NCI-H446 treated with DMSO at 0.1 percent for 48 hours (cell line): ENCODE measurements at places on chromosomes 1 and 21.

GRCh38 chr1:192104852-192105251, 53.4 kb upstream of the RGS18 start:
- no peak for DNase-seq

- DNase-seq: no peak
Observed at GRCh38 chr1:20047096-20047495, 22.9 kb upstream of the PLA2G5 start.

GRCh38 chr1:202915146-202915545, 11.9 kb downstream of the KLHL12 start:
- no peak for DNase-seq

DNA sequence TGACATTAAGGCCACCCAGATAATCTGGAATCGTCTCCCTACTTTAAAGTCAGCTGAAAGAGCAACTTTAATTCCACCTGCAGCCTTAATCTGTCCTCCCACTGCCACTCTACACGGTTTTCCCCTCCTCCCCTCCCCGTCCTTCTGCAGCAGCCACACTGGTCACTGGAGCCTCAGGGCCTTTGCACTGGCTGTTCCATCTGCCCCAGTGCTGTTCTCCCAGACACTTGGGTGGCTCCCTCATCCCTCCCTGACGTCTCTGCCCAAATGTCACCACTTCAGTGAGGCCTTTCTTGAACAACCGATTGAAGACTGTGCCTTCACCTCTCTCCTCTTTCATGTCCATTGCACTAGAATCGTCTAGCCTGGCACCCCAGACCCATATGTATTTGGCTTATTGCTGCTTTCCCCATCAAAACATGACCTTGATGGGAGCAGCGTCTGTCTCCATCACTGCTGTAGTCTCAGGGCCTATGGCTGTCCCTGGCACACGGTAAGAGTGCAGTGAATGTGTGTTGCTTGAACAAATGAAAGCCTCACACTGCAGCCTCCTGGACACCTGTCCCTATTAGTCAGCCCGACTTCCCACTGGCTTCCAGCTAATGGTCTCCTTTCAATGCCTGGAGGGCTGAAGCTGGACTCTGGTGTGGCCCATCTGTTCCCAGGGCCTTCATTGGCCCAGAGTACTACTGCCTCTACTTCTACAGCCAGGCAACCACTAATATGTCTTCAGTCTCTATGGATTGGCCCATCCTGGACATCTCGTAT, 10.6 kb upstream of the PRDM16 start:
- DNase-seq: no peak

DNA sequence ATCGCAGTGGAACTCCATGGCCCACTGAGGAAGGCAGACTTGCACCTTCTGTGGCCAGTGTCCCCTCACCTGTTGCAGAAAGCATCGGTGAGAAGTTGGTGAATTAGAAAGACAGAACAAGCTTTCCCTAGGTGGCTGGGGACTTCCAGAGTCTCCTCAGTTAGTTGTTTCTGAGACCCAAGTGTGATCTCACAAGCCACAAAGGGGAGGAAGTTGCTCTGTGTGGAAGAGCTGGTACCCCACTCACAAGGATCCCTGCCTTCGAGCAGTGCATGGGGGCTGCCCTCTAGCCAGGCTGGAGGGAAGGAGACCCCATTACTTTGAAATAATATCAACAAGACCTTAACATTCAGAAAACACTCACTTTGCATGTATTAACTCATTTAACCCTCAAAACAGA, 2.1 kb downstream of the PRELP start:
- no peak for DNase-seq

DNA sequence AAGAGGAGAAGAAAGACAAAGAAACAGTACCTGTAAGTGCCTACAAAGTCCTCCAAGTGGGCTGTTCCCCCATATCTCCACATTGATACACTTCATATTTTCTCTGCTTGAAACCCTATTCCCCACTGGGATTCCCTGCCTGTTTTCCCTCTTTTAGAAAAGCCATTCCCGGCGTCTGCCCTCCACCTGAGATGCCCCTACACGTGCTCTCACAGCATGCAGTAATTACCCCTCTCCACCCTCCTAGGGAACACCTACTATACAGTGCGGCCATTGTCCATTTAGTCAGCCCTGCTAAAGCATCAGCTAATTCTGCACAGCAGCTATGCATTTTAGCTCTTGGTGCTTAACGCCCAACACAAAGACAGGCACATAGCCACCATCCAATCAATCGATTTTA, 135.7 kb upstream of the TIAM1 start:
- DNase-seq: no peak

DNA sequence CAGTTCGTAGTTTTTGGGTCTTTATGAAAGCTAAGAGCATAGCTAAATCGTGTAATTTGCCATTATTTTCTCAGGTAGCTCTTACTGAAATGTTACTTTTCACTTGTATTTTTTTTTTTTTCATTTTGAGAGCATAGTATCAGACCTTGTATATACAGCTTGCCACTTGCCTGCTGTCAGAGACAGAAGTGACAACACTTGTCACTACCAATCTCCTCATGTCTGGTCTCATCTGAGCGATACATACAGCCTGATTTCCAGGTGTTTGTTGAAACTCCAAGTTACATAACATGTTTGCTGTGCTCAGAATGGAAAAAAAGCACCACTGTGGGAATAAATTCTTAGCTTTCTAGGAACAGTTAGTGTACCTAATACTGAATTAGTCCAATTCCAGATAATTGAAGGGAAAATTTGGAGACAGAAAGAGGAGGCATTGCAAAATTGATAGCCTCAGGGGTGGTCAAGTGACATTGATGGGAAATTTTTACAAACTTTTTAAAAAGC, 621.4 kb upstream of the PKN2 start:
- no peak for DNase-seq

GRCh38 chr1:214004795-214005194, 17.0 kb downstream of the PROX1 start:
- DNase-seq: no peak

- DNase-seq: no peak
Observed at GRCh38 chr1:26010825-26011224, 10.8 kb upstream of the EXTL1 start.

- no peak for DNase-seq
Observed at GRCh38 chr1:110057963-110058518, 12.4 kb downstream of the ALX3 start.

- no peak for DNase-seq
Observed at GRCh38 chr1:177471244-177471643, 300.5 kb downstream of the BRINP2 start.

DNA sequence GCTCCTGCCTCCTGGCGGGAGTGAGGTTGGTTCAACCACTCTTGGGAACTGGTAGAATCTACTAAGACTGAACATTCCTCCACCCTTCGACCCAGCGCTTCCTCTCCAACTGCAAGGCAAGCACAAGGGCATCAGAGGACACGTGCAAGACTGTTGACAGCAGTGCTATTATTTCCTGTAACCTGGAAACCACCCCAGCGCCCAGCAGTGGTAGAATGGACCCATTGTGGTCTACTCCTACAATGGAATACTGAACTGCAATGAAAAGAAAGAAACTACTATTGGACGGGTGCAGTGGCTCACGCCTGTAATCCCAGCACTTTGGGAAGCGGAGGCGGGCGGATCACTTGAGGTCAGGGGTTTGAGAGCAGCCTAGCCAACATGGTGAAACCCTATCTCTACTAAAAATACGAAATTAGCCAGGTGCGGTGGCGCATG, 33.0 kb upstream of the TARDBP start:
- DNase-seq: no peak

GRCh38 chr1:12640958-12641272, 3.0 kb upstream of the AADACL4 start:
- DNase-seq: no peak

DNA sequence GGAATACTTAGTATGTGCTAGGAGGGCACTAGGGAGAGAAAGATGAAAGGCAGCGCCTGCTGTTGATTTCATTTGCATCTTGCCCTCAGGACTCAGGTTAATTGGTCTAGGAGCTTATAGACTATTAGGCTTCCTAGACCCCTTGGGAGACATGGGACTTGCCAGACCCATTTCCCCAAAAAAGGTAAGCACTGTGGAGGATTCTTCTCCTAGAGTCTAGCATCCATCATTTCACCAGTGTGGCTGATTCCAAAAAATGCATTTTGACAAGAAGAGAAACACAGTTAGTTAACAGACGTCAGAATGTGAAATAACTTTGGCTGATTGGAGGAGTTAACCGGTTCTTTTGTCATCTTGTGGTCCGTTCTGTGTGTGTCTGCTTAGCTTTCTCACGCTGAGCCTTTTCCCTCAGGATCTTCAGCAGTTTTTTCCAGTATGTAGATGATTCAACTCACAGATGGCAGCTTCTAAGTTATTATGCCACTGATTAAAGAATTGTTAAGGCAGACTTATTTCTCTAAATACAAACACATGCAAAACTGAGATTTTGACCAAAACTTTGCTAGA, 108.8 kb downstream of the KIF26B start:
- DNase-seq: no peak

DNA sequence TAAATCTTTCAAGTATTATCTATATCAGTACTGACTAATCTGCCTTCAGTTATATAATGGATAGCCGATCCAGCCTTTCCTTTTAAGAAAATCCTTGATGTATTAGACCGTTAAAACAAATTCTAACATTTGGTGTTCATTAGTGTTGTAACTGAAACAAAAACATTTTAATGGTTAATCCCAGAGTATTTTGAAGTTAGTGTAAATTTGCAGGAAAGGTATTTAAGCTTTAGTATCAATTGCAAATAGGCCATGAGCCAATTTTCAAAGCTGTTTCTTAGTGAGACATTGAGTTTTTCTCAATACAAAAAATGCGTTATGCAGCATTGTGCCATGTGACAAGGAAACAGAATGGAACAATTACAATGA, 29.6 kb downstream of the DISP1 start:
- no peak for DNase-seq

GRCh38 chr1:82994616-82995263, 1004.2 kb downstream of the TTLL7 start:
- DNase-seq: peak; percentile 83

DNA sequence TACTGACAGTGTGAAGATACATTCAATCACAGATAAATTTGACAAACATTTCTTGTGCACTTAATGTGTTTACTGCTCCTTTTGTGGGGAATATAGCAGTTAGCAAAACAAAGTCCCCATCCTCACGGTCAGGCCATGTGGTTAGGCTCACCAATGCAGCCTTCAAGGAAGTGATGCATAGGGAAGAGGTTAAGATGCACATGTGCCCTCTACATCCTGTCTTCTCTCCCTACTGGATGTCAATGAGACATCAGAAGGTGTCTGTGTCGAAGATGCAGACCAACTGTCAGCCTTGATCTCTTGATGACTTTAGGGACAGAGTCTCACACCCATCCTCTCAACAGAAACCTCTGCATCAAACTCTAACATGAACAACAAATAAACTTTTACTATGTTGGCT, 78.7 kb downstream of the FH start:
- no peak for DNase-seq

GRCh38 chr1:26005434-26006105, 7.7 kb upstream of the PAFAH2 start:
- DNase-seq: no peak

- no peak for DNase-seq
Observed at GRCh38 chr1:175176246-175176645, 16.3 kb downstream of the KIAA0040 start.

- no peak for DNase-seq
Observed at GRCh38 chr1:10541286-10541685, 66.5 kb downstream of the PEX14 start.

GRCh38 chr1:153362187-153362775, 4.6 kb downstream of the S100A9 start:
- no peak for DNase-seq

GRCh38 chr1:218435528-218435927, 90.4 kb downstream of the TGFB2 start:
- no peak for DNase-seq

DNA sequence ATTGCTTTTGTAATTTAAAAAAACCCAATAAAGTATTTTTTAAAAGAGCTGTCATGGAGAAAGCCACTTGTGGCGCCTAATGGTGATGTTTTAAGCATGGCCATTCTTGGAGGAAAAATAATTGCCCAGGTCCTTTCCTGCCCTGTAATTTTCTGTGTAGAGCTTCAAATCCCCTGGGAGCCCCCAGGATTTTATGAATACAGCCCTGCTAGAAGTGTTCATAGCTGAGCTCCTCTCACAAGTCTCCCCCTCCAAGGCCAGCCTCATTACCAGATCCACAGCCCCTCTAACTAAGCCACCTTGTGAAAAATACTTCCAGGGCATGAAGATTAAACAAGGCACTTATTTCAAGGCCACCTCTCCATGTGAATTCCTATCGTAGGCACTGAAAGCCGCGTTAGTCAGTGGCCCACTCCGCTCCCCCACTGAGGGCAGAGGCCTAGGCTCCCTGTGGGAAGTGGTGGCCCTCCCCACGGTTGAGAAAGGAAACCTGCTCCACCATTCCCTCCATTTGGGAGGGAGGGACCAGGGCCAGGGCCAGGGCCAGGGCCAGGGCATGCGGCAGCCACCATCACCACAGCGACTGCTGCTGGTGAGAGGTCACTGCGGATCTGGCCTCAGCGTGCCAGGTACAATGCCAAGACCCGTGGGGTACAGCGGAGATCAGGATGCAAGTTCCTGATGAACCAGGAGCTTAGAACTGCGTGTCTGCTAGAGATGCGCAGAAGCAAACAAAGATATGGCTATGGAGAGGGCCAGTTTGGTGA, 83.1 kb downstream of the KCNN3 start:
- no peak for DNase-seq

DNA sequence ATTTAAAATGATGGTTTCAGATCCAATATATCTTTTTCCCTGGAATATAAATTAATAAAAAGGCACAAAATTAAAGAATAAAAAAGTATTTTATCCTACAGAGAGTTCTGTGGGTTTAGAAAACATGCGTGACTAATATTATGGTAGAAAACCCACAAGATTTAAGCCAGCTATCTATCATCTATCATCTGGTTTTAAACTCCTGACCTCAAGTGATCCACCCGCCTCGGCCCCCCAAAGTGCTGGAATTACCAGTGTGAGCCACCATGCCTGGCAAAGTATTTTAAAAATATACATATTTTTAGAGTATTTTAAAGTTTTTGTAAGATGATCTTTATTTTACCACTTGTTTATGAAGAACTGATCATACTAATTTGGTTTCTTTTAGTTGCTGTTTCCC, 79.5 kb downstream of the NRIP1 start:
- no peak for DNase-seq

- no peak for DNase-seq
Observed at GRCh38 chr1:230568008-230568407, 74.3 kb upstream of the COG2 start.

DNA sequence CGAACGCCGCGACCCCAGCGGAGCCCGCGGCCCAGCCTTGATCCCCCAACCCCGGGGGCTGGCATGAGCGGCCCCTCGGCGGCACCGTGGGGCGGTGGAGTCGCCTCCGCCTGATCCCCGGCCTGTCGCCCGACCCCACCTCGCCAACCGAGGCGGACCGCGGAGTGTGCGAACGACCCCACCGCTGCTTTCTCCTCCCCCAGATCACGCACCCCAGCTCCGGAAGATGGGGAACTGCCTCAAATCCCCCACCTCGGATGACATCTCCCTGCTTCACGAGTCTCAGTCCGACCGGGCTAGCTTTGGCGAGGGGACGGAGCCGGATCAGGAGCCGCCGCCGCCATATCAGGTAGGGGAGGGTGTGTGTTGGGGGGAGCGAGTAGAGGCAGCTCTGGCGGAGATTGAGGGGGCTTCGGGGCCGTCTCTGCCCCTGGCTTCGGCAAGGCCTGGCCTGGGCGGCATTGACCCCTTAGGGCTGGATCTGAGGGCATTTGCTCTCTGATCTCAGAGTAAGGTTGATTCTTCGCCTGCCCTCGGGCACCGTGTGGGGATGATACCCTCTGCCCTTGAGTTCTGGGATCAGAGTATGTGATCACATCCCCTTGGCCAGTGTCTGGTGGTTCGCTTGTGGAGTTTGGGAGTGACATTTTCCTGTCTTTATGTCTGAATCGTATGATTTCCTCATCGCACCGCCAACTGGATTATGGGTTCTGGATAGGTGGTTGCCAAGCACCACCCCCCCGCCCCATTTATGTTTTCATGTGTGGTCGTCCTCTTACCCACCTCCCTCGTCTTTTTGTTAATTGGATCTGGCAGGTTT, 668 bp downstream of the RNF11 start:
- peak; percentile 18 for DNase-seq
